ENCODE measurements at places on chromosomes 5 and 9. TPM values are rescaled to one million over a fixed set of nuclear protein-coding genes. Genes with fewer than 3 reads are reported as not detected.

GRCh38 chr9:14415947-14416346 is 102.0 kb upstream of the NFIB start:
- no peak for DNase-seq

GRCh38 chr5:56327809-56328208 is 94.7 kb upstream of the ANKRD55 start:
- no peak for DNase-seq

DNA sequence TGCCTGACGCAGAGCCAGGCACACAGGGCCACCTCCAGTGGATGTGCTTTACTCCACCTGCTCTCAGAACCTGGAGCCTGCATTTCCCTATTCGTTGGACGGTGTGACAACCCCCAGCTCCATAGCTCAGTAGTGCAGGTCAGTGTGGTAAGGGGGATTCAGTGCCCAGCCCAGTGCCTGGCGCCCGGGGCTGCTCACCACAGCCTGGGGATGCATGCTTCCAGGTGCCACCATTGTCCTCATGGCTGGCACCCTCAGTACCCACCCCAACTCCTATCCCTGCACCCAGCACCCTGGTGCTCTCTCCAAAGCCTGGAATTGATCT is 32.8 kb upstream of the ADAMTS2 start:
- no peak for DNase-seq

The C5orf46 gene
- total RNA-seq, result 49.5 TPM

The DMRT3 gene
- 1.2 TPM for total RNA-seq

Measured in aorta (tissue), 5 donors.